ENCODE measurements at places on chromosomes 2 and 18.

DNA sequence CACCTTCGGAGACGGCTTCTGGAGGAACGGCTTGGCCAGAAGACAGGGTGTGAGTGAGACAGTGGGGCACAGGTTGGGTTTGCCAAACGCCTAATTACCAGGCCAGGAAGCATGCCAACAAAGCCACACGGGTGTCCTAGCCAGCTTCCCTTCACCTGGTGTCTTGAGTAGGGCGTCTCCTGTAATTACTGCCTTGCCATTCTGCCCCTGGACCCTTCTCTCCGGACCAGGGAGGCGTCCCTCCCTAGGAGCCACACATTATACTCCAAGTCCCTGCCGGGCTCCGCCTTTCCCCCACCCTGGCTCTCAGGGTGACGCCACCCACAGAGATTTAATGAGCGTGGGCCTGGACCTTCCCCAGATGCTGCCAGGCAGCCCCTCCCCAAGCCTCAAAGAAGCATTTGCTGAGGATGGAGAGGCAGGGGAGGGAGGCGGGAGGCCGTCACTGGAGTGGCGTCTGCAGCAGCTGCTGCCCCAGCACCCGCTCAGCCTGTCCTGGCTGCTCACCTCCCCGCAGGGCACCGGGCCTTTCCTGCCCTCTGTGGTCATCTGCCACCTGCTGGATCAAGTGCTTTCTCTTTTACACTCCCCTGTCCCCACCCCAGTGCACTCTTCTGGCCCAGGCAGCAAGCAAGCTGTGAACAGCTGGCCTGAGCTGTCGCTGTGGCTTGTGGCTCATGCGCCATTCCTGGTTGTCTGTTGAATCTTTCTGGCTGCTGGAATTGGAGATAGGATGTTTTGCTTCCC lies 20.7 kb downstream of the FOSL2 start:
- DNase-seq: no peak

DNA sequence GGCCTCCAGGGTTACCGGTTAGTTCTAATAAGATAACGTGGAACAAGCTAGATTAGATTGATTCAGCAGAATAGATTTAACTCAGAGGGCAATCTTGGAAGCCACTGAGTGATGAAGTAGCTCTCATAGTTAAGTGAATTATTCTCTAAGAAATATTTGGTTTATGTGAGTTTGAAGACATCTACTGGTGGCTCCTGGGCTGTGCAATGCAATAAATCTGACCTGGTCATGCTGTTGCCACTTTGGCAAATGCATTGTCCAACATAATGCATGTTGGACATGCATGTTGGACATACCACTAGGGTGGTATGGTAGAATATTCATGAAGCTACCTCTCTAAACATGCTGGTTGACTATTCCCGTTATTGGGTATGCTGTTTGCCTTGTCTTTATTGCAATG lies 493.7 kb upstream of the VRK2 start:
- no peak for DNase-seq

DNA sequence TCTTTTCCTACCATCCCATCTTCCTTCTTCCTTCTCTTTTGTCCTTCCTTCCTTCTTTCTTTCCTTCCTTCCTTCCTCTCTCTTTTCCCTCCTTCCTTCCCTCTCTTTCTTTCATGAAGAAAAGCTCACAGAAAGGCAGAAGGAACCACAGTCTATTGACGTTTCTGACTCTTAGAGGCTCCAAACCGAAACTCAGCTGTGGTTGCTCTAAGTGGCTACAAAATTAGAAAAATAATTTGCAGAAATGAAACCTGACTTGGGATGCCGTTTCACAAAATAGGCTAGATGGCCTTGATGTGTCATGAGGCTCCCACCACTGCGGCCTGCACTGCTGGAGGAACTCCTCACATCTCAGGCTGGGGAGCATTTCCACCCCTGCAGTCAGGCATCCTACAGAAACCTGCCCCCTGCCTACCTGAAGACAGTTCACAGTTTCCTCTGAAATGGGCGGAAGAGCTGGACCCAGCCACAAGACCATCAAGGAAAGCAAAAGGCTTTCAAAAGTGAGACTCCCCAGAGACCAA lies 165.6 kb downstream of the SMAD7 start:
- no peak for DNase-seq

DNA sequence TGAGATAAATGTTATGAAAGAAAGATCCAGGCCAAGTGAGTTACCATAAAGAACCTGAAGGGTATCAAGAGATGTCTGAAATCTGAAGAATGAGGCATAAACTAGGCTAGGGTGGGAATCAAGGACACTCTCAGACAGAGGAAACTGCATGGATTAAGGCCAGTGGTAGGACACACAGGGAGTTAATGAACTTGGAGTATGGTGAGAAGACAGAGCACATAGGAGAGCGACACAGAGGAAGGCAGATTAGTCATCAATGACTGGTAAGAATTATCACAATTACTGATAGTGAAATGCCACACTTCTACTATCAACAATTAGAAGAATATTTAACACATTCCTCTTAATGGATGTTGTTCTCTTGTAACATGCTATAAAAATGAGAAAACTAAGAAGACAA lies 76.9 kb downstream of the TTC21B start:
- no peak for DNase-seq

GRCh38 chr2:149562324-149562723 lies 25.3 kb downstream of the MMADHC start:
- no peak for DNase-seq

All from stimulated activated CD4-positive, alpha-beta T cell treated with anti-CD3 and anti-CD28 coated beads, TNF-alpha, amount 100 ng/mL, for 48 hours (primary cell).